ENCODE measurements at places on chromosomes 3 and 15. TPM values are rescaled to one million over a fixed set of nuclear protein-coding genes. Genes with fewer than 3 reads are reported as not detected.

- peaks cover 2% of the 10 kb centered on the region for H3K36me3 ChIP-seq
- no peak overlapping the region for H3K4me3 ChIP-seq
- peaks cover 8% of the 10 kb centered on the region for H3K4me1 ChIP-seq
- H3K27ac ChIP-seq, result peak overlapping the region; percentile 59
Measured at GRCh38 chr3:56629047-56629446, 54.0 kb downstream of the TASOR start.

- H3K36me3 ChIP-seq, result no peaks in the 10 kb centered on the region
- H3K4me1 ChIP-seq, result no peaks in the 10 kb centered on the region
- no peak overlapping the region for H3K27ac ChIP-seq
- no peaks in the 10 kb centered on the region for H3K27me3 ChIP-seq
Measured at GRCh38 chr3:154979331-154979730, 100.8 kb upstream of the MME start.

Gene LRRC31
- total RNA-seq, result not detected

GRCh38 chr3:140164922-140165590, 230.1 kb downstream of the CLSTN2 start:
- DNase-seq, result no peak
- H3K36me3 ChIP-seq, result no peaks in the 10 kb centered on the region
- H3K27me3 ChIP-seq, result peaks cover 16% of the 10 kb centered on the region
- no peaks in the 10 kb centered on the region for H3K4me1 ChIP-seq
- H3K27ac ChIP-seq, result no peak overlapping the region

- H3K4me3 ChIP-seq, result no peak overlapping the region
- H3K27me3 ChIP-seq, result no peaks in the 10 kb centered on the region
- no peak for DNase-seq
- H3K27ac ChIP-seq, result no peak overlapping the region
Measured at GRCh38 chr3:148631124-148631903, 66.4 kb upstream of the AGTR1 start.

DNA sequence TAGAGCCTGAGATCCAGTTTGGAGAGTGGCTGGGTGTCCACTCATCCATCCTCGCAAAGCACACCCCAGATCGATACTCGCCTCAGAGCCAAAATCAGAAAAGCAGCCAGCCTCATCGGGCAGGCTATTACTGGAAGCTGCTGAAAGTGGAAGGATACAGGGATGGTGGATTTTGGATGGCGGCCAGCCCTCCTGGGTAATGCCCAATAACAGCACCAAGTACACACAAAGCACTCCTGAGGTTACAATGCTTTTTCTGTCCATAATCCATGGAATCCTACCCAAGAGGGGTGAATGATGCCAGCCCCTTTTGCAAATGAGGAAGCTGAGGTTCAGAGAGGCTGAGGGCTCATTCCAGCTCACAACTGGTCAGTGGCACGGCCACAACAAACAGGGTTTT, 93.1 kb upstream of the SLC6A11 start:
- no peaks in the 10 kb centered on the region for H3K4me1 ChIP-seq
- no peak overlapping the region for H3K27ac ChIP-seq
- H3K4me3 ChIP-seq, result no peak overlapping the region
- no peak for DNase-seq
- peaks cover under 1% of the 10 kb centered on the region for H3K27me3 ChIP-seq
- no peaks in the 10 kb centered on the region for H3K36me3 ChIP-seq

- no peaks in the 10 kb centered on the region for H3K4me1 ChIP-seq
- no peak for DNase-seq
- no peak overlapping the region for H3K4me3 ChIP-seq
Measured at GRCh38 chr3:71949442-71949841, 164.5 kb upstream of the PROK2 start.

GRCh38 chr3:126353694-126354321, 3.4 kb downstream of the KLF15 start:
- no peak for DNase-seq
- peaks cover 2% of the 10 kb centered on the region for H3K36me3 ChIP-seq
- no peak overlapping the region for H3K27ac ChIP-seq
- peaks cover 12% of the 10 kb centered on the region for H3K4me1 ChIP-seq
- no peak overlapping the region for H3K4me3 ChIP-seq
- peaks cover 30% of the 10 kb centered on the region for H3K27me3 ChIP-seq

Gene FOXL2
- total RNA-seq, result 0.16 TPM

DNA sequence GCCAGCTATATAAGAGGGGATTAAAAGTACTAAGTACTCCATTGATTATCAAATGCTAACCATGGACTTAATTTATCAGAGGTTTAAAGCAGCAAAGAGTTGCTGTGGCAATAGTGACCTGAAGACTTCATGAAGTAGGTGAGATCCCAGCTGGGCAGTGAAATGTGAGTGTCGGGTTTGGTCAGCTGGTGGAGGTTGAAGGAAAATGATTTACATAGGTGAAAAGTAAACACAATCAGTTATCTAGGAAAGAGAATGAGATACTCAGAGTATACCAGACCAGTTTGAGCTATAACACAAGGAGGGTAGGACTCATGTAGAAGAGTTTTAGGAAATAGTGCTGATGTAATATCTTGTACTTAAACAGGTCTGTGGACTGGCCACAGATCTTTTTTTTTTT, 16.5 kb upstream of the FBXO22 start:
- H3K4me3 ChIP-seq, result no peak overlapping the region
- no peak overlapping the region for H3K27ac ChIP-seq
- no peak for DNase-seq
- H3K36me3 ChIP-seq, result no peaks in the 10 kb centered on the region

Gene TMEM158
- not detected for total RNA-seq

DNA sequence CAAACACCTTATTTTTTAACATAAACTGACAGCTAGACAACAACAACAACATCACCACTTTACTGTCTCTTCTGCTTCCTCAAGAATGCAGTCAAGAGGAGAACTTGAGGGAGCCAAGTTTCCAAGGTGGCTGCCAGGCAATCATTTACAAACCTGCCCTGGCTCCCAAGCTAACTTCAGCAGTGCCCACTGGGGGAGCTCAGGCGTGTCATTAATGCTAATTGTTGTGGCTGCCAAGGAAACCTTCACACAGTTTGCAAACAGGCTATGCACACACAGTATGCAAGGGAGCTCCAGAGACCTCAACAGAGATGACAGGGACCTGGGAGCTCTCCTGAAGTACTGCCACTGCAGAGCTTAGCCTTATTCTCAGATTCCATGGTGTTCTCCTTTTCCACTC, 2.1 kb downstream of the DZIP1L start:
- peaks cover 64% of the 10 kb centered on the region for H3K27me3 ChIP-seq
- DNase-seq, result no peak
- no peak overlapping the region for H3K27ac ChIP-seq
- peaks cover 13% of the 10 kb centered on the region for H3K4me1 ChIP-seq
- no peak overlapping the region for H3K4me3 ChIP-seq

DNA sequence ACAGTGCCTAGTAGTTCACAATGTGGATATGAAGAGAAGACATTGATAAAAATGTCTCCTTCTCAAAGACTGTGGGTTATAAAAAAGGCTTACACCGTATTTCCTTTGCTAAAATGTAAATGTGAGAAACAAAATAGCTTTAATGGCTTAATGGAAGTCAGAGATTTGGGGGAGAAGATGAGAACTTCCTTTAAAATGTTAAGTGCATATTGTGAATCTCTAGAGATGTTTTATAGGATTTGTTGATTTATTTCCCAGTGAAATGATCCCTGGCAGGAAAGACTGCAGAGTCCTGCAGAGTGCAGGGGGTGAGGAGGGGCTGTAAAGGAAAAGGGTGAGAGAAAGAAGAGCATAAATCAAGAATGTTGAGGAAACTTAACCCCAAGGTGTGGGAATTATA, 305.1 kb downstream of the GAP43 start:
- H3K4me3 ChIP-seq, result no peak overlapping the region
- peaks cover 6% of the 10 kb centered on the region for H3K27me3 ChIP-seq
- no peak for DNase-seq
